ENCODE measurements at places on chromosomes 6 and 20. TPM values are rescaled to one million over a fixed set of nuclear protein-coding genes. Genes with fewer than 3 reads are reported as not detected.

Gene ZNF391
- total RNA-seq = 6.6 TPM

Gene LRP11
- total RNA-seq = 1.4 TPM

GRCh38 chr6:10824297-10824696 is 14.0 kb downstream of the MAK start:
- DNase-seq = no peak

GRCh38 chr20:38147163-38147562 is 17.9 kb downstream of the TGM2 start:
- no peak for DNase-seq

DNA sequence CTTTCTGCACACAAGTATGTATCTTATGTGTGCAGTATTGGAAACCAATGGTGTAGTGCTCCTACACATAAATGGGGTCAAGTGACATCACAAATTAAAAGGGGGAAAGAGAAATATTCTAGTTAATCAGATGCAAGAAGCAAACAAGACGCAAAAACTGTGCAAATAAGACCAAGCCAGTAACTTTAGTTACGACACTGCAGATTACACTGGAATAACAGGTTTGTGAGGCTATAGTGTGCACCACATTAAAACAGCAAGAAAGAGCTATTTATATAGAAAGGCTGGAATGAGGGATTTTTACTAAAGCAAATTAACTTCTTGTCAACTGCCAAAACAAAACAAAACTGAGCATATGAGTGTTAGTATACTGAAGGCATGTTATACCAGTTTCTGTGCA is 45.8 kb downstream of the NR2E1 start:
- no peak for DNase-seq
